Stimulated activated CD8-positive, alpha-beta memory T cell treated with anti-CD3 and anti-CD28 coated beads, Interleukin-2, amount 100 ng/mL, for 1 hour (primary cell): ENCODE measurements at places on chromosomes 11 and 22.

DNA sequence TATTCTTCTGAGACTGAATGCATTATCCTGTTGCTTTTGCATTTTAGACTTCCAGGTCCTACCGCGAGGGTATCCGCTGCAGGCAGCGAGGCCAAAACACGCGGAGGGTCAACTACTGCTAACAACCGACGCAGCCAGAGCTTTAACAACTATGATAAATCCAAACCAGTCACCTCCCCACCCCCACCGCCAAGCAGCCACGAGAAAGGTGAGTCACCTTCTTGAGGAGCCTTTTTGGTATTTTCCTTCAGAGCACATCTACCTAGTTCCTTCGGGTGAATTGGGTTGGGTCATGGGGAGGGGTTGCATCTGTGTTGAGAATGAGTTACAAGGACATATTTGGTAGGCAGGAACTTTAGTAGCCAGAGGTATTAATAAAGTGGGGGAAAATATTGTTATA, 179.8 kb downstream of the NAV2 start:
- DNase-seq, result no peak

DNA sequence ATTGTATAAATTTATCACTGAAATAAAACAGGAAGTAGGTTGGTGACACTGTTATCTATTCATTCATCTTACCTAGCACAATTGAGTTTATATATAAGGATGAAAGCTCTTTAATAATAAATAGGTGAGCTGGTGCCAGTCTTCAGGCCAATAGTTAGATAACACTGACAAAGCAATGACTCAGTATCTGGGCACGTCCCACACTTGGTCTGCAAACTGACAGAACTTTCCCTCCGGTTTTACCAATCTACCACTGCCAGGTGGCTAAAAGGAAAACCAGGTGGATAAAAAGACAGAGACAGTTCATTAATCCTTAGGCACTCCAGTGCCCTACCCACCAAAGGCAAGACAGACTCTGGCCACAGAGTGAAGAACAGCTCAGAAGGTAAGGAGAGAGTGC, 17.6 kb downstream of the DDB1 start:
- DNase-seq, result no peak

- DNase-seq, result no peak
Measured at GRCh38 chr11:7896009-7896785, 34.9 kb downstream of the OR10A6 start.

- no peak for DNase-seq
Measured at GRCh38 chr11:92638678-92639077, 330.8 kb upstream of the MTNR1B start.

DNA sequence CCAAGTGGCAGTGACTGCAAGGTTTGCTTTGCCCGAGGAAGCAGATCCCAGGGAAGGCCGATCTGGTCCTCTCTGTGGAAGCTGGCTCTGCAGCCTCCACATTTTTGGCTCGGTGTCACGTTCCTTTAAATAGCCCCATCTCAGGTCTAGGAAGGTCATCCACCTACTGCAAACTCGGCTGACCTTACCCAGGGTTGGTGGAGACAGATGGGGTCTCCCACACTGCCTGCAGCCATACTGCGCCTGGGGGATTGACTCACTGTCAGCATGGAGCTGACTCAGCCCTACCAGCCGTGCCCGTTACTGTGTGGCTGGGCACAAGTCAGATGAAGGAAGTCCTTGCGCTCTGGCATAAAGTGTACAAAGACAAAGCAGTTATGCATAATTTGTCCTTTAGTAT, 16.9 kb downstream of the CDPF1 start:
- no peak for DNase-seq

DNA sequence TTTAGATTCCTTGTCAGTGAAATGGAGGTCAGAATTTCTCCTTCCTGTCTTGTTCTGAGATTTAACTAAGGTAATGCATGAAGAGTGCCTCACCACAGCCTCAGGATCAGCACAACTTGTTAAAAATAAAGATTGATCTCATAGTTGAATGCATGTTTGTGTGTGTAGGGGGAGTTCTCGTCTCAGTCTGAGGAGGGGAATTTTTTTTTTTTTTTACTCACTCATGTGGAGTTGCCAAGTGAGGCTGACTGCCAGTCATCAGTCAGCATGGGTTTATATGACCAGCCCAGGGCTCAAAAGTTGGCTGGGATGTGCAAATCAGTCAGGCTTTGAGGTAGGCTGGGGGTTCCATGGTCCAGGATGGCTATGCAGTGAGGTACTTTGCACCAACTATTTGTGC, 113.2 kb downstream of the FANCF start:
- DNase-seq, result no peak

- no peak for DNase-seq
Measured at GRCh38 chr11:12155696-12156095, 45.3 kb downstream of the MICAL2 start.

DNA sequence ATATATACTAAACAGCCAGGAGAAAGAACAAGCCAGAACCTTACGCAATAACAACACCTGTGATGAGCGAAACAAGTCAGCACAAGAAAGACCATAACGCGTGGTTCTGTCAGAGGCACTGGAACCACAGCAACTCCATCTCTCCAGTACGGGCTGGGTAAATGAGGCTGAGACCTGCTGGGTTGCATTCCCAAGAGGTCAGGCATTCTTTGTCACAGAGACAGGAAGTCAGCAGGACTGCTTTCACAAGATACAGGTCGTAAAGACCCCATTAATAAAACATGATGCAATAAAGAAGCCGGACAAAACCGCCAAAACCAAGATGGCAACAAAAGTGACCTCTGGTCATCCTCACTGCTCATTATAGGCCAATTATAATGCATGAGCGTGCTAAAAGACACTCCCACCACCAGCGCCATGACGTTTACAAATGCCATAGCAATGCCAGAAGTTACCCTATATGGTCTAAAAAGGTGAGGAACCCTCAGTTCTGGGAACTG, 21.7 kb downstream of the TPST2 start:
- DNase-seq, result no peak

- peak; percentile 46 for DNase-seq
Measured at GRCh38 chr22:41915035-41915785, at the start of gene SHISA8. Gene SHISA8 (minus strand): TSS chr22:41915074. CDS start chr22:41914667, 407 bp downstream.

DNA sequence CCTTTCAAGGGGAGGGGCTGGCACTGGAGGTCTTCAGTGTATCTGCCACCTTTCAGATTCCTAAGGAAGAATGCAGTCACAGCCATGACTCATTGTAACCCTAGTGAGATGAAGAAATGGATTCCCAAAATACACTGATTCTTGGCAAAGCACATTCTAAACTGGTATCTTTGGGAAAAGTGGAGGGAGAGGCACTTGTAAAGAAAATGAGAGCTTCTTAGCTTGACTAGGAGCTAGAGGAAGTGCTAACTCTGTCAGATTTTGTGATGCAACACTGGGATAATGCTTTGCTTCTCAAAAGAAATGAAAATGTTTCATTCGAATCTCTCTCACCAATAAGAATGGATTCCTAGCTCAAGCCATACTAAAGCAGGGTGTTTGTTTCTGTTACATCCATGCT, 14.3 kb downstream of the NRIP3 start:
- DNase-seq, result no peak

DNA sequence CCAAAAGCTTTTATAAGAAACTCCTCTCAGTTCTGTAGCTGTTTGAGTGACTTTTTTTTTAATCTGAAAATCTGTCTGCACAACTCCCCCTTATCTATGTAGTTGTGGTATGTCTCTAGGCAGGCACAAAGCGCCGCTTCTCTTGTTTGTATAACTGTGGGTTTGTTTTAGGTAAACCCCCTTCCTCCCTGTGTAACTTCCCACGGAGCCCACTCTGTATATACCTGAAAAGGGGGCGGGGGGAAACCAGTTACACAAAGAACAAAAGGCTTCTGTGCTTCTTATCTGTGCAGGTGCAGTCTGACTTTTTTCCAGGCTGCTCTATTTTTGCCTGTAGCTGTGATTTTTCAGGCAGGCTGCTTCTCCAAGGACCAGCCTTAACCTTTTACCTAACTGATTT, 13.2 kb downstream of the OR10AG1 start:
- DNase-seq, result no peak

- DNase-seq, result no peak
Measured at GRCh38 chr11:32985600-32985999, 30.1 kb upstream of the DEPDC7 start.

GRCh38 chr11:14101388-14101787, 138.9 kb downstream of the SPON1 start:
- no peak for DNase-seq

GRCh38 chr11:106331176-106331575, 253.7 kb downstream of the AASDHPPT start:
- DNase-seq, result no peak

DNA sequence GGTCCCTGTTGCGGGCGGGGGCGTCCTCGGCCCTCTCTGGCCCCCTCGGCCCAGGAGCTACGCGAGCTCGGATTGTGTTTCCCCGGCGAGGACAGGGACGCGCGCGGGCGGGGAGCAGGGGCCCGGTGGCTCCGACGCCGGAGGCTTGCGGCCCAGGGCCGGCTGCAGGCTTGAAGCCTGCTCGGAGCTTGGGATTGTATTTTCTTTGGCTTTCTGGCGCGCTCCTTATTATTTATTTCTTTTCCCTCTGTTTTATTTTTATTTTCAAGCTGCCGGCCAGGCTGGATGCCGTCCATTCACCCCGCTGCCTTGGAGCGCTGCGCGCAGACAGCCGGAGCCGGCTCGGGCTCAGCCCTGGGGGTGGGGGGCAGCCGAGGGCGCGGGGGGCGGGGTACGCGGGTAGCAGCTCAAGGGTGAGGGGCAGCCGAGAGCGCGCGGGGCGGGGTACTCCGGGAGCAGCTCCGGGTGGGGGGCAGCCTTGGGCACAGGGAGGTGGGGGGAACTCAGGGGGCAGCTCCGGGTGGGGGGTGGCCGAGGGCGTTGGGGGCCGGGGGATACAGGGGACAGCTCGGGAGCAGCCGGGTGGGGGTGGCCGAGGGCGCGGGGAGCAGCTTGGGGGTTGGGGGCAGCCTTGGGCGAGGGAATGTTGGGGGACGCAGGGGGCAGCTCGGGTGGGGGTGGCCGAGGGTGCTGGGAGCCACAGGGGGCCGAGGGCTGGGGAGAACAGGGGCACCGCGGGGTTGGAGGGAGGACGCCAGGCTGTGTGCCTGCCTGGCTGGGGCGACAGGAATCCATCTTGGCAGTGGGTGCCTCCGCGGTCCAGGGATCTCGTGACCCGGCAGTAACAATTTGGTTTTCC, 42.7 kb downstream of the KCNJ1 start:
- DNase-seq, result no peak

DNA sequence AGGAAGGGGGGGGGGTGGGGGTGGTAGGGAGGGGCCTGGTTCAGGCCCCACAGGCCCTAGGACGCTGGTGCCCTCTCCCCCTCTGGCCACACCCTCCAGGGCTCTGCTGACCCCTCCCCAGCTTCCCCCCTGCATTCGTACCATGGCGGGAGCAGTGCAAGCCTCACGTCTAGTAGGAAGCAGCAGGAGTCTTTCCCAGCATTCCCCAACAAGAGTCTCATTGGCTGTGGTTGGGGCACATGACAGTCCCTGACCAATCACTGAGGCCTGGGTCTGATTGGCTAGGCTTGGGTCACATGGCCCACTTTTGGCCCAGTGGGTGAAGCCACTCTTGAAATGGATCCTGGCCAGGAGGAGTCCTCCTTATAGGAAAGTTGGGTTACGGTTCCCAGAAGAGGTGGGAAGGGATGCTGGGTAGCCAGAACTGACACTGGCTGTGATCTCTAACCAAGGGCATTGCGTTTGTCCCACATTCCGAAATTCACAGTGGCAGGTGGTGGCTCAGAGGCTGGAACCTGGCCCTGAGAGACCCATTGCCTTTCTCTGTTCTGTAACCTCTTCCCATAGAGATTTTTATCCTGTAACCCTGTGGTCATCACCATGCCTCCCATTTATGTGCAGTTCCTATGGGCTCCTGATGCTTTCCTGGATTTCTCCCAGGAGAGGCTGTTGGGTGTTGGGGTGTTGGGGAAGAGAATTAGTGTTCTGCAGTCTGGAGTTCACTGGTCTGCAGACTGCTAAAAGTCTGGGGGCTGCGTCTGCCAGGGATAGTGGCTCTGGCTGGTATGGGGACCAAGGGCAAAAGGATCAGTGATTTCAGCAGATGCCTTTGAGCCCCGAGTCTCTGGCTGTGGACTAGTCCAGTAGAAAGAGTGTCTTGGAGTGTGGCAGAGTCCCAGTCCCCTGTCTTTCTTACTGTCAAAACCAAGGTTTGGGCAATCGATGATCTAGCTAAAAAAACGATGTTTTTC, 58.9 kb upstream of the MYEOV start:
- no peak for DNase-seq

GRCh38 chr11:81237139-81237538, 1496.5 kb downstream of the FAM181B start:
- DNase-seq, result no peak

GRCh38 chr22:45460288-45461109, 42.2 kb upstream of the FBLN1 start:
- no peak for DNase-seq

GRCh38 chr11:61152816-61153592, 8.2 kb downstream of the VPS37C start:
- DNase-seq, result no peak

DNA sequence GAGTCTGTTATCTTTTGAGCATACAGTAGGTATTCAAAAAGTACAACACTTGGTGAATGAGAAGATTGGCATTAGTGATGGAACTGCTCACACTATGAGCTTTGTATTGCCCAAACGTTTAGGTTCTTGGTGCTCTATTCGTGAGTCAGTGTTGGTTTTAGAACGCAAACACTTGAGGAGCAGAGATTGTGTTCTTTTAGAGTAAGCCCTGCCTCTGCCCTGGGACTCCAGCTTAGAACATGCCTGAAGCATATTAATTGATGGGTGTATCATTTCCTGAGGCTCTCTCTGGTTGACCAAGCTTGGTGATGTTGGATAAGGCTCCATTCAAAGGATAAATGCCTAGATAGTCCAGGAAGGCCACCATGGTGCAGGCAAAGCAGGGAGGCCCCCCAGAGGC, 10.9 kb downstream of the MTNR1B start:
- DNase-seq, result no peak

DNA sequence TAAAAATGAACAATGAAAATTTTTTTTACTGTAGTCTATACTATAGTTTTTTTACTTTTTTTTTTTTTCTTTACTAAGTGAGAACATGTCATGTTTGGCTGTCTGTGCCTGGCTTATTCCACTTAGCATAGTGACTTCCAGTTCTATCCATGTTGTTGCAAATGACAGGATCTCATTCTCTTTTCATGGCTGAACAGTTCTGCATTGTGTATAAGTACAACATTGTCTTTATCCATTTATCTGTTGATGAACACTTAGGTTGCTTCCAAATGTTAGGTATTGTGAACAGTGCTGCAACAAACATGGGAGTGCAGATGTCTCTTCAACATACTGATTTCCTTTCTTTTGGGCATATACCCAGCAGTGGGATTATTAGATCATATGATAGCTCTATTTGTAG, 88.1 kb upstream of the CCDC90B start:
- no peak for DNase-seq

DNA sequence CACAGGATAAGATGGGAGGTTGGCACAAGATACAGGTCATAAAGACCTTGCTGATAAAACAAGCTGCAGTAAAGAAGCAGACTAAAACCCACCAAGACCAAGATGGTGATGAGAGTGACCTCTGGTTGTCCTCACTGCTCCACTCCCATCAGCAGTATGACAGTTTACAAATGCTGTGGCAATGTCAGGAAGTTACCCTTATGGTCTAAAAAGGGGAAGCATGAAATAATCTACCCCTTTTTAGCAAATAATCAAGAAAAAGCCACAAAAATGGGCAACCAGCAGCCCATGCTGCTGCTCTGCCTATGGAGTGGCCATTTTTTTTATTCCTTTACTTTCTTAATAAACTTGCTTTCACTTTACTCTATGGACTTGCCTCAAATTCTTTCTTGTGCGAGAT, 8.7 kb upstream of the PIWIL4 start:
- no peak for DNase-seq
